ENCODE measurements at places on chromosomes 11 and 22.

DNA sequence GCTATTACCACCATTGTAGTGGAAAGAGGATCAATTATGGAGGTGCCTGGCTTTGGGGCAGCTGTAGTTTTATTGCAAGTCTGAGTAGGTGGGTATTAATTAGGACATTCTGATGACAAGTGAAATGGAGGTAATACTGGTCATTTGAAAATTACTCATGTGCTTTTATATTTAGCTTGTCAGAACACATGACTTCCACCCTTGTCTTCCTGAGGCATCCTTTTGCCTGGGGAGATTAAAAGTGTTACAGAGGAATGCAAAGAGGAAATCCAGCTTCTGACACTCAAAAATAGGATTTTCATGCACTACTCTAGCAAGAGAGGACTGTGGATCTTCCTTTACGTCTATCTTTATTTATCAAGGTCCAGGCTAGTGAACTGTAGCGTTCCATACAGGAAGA, 44.7 kb upstream of the CAPRIN1 start:
- no peak for DNase-seq

DNA sequence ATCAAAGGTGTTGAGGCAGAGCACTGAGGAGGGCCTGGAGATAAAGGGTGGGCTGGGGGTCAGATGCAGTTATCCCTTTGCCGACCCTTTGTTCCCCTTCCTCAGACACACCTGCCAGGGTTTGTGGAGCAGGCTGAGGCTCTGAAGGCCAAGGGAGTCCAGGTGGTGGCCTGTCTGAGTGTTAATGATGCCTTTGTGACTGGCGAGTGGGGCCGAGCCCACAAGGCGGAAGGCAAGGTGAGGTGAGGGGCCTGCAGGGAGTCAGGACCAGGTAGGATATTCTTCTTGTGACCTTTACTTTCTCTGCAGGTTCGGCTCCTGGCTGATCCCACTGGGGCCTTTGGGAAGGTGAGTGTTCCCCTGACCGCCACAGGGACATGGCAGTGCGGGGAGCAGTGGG, 2.6 kb downstream of the PRDX5 start:
- DNase-seq: no peak

DNA sequence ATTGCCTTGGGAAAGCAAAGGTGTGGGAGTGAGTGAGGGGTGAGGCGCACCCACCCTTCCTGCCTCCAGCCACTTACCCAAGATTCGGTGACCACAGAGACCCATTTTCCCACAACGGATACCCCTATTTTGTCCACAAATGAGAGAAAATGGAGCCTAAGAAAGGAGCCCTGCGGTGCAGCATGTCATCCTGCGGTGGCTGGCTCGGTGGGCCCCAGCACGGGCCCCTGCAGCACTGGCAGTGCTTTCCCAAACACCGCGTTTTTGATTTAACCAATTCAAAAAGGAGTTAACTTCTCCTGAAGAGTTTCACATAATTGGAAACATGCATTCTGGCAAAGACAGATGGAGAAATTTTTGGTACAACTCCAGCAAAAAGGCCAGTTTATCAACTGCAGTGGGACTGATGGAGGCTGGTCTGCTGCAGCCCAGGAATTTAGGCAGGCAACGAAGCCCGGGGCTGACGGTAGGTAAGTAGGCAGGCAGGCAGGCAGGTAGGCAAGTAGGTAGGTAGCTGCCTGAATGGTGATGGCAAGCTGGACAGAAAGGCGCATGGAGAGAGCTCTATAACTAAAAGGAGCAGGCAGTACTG, 84.2 kb downstream of the FDX1 start:
- DNase-seq: no peak

DNA sequence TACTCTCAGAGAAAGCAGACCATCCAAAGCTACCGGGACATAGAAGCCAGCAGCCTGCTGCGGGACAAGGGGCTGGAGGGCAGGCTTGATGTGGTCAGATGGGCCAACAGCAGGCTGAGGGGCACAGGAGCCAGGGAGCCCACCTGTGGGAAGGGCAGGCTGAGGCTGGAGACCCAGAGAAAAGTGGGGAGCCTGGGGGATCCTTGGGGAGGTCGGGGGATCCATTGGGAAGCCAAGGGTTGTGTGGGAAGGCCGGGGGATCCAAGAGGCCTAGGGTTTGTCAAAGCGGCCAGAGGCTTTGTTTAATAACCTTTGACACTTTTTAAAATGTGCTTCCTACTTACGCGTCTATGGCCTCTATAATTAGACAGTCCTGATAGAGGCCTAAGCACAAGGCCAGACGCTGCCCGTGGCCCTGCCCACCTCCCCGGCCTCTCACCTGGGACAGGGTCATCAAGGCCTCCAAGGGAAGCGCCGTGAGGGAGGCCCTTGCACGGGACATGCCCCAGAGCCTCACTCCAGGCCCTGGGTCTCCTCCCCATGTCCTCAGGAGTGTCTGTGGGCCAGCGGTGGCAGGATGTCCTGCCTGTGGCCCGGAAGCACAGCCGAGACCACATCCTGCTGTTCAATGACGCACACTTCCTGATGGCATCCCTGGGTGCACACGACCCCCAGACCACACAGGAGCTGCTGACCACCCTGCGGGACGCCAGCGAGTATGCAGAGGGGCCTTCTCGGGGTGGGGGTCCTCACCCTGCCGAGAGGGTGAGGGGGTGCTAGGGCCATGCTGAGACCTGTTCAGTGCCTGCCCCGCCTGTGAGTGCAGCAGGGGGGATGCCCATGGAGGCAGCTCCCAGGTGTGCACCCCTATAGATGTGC, 8.6 kb upstream of the GTSE1 start:
- no peak for DNase-seq

DNA sequence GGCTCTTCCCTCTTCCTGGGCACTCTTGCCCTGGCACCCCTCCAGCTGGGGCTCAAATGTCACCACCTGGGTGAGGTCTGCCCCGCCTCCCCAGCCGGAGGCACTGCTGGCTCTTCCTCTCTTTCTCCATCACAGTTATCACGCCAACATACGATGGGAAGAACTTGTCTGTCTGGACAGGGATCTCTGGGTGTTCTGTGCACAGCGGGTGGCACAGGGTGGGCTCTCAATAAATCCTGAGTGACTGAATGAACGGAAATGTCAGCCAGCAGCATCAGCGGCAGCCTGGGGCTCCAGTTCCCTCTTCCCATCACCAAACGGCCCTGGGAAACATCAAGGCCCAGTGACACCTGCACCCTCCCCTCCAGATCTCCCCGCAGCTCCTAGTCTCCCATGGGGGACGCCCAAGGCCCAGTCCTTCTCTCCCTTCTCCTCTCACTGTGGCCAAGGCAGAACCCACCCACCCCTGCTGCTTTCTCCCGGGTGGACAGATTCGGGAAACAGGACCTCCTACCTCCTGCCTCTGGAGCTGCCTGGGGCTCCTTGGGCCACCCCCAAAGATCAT, 440 bp upstream of the SLC25A45 start:
- DNase-seq: no peak

DNA sequence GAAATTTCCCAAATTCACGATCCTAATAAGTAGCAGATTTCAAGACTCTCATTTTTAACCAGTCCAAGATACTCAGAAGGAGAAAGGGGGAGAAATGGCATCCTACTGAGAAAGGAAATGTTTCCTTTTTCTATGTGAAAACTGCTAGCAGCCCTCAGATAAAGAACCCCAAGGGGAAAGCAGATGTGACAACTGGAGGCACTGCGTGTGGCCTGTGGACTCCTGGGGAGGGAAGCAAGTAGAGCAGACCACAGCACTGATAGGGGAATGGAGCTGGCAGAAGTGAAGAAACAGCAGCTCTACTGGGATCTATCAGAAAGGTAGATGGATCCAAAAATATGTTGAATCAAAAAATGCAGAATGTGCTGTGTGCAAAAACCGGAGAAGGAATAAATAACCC, 239.7 kb upstream of the API5 start:
- DNase-seq: no peak

GRCh38 chr11:68905421-68906360, 2.0 kb downstream of the IGHMBP2 start:
- DNase-seq: no peak

GRCh38 chr22:38477585-38477984, 9.7 kb downstream of the KDELR3 start:
- no peak for DNase-seq

DNA sequence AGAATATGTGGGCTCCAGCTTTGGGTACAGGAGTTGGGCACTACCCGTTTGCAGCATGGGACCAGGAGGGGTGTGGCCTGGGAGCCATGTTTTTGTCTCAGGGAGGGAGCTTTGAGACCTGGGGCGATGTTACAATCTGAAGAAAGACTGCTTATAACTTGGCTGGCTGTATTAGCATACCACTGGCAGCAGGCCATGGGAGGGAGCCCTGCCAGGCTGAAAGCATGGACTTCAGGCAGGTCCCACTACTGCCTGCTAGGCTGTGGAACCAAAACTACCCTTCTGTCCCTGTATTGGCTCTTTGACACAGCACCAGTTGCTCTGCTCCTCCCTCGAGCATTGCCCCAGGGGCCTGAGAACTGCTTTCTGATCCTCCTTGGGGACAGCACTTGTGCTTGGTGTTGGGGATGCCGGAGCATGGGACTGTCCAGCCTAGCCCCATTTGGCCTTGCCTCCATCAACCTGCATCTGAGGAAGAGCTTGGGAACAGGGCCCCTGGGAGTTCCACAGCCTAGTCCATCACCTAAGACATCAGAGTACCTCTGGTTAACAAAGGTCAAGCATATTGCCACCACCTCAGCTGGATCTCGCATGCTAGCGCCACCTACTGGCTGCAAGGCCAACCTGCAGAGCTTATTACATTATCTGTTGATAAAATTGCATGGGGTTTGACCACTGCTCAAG, 217.4 kb downstream of the SBF2 start:
- DNase-seq: no peak

GRCh38 chr22:35681454-35682052, 33.3 kb downstream of the APOL6 start:
- no peak for DNase-seq

- DNase-seq: no peak
Measured at GRCh38 chr11:84130646-84131427, 844.7 kb upstream of the CCDC90B start.

- DNase-seq: no peak
Measured at GRCh38 chr11:35324981-35325380, 94.4 kb downstream of the SLC1A2 start.

- DNase-seq: no peak
Measured at GRCh38 chr11:48141475-48142122, 75.0 kb upstream of the OR4B1 start.

DNA sequence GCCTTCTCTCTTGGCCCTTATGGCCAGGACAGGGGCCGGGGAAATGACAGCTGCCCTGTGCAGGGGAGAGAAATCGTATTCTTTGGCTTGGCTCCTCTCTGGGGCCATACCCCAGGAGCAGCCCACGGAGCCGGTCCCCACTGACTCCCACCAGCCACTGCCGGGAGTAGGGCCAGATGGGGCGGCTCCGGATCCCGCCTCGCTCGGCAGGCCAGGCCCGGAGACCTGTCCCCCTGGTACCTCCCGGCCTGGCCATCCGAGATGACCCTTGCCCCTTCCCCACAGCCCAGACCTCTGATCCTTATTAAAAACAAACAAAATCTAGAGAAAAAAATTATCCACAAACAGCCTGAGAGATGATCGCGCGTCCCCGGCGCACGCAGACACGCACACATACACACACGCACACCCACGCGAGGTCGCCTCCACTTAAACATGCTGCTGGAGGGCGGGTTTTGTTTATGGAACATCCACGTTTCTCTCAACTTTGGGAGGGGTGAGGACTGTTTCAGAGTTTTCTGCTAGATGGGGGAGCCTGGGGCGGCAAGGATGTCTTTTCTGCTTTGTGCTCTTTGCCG, 59.1 kb downstream of the IGLL1 start:
- no peak for DNase-seq

DNA sequence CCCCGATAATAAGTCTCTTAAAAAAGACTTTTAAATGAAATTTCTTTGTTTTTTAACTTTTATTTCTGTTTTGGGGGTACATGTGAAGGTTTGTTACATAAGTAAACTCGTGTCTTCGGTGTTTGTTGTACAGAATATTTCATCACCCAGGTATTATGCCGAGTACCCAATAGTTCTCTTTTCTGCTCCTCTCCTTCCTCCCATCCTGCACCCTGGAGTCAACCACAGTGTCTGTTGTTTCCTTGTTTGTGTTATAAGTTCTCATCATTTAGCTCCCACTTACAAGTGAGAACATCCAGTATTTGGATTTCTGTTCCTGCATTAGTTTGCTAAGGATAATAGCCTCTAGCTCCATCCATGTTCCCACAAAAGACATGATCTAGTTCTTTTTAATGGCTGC, 1.6 kb upstream of the GSTP1 start:
- DNase-seq: no peak

- DNase-seq: no peak
Measured at GRCh38 chr11:127653076-127653475, 652.5 kb upstream of the KIRREL3 start.

GRCh38 chr11:27722117-27722952, 22.1 kb upstream of the BDNF start:
- DNase-seq: no peak

DNA sequence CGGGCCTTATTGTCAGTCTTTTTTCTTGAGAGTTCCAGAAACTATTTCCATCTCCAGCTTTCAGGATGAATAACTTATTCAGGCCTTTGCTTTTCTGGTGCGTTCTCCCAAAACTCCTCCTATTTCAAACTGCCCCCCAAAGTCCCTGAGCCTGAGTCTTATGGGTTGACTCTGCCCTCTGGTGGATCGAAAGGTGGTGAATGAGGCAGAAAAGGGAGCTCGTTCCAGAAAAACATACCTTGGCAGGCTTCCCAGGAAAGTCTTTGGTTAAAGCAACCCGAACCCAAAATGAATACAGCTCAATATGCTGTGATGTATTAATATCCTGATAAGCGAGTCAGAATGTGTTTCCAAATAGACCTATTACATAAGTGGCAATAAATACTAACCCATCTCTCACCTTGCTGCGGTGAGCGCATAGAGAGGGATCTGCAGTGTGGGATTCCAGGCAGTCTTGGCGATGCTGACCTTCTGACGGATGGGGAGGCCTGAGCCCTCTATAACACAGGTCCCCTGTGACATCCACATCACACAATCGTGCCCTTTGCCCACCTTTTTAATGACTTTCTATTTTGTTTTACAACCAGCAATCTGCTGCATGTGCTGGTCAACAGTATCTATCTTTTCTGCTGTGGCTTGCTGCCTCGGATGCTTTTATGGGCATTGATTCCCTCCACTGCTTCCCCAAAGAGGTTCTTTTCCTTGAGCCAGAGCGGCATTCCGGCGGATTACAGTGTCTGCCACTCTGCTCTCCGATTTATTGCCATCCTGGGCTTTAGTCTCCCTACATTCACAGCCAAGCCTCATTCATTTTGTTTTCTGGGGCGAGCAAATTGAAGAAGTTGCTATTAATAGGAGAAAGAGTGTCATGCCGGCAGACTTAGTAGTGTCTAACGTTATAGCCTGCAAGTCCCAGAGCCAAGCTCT, 756.8 kb downstream of the NTM start:
- no peak for DNase-seq
